ENCODE measurements at places on chromosomes 6 and 20.

DNA sequence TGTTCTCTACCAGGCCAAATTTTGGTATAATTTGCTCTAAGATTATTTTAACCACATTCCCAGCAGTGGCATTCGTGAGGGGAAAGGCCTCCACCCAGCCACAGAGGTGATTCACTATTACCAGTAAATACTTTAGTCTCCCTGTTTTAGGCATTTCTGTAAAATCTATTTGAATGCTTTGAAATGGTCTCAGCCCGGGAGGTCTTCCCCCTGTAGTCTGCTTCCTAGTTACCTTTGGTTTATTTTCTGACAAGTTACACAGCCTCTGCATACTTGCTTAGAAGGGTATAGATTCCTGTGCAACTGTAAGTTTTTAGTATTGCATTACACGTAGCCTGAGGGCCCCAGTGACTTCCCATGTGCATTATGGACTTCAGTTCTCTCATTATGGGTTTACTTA is 248.7 kb downstream of the C6orf118 start:
- no peak for DNase-seq

DNA sequence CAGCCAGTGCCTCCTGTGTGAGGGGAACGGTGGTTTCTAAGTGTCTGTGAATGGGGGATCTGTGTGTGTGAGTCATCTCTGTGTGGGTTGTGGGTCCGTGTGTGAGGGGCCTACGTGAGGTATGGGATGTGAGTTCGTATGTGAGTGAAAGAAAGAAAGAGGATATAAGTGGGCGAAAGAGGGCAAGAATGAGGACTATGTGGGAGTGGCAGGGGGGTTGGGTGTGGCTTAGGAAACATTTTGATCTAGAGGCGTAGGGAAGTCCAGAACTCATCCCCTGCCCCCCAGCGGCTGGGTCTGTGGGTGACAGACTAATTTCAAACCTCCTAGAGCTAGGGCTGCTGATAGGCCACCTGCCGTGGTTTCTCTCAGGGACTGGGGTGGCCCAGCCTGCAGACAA is 35.5 kb downstream of the DHX35 start:
- DNase-seq, result no peak

DNA sequence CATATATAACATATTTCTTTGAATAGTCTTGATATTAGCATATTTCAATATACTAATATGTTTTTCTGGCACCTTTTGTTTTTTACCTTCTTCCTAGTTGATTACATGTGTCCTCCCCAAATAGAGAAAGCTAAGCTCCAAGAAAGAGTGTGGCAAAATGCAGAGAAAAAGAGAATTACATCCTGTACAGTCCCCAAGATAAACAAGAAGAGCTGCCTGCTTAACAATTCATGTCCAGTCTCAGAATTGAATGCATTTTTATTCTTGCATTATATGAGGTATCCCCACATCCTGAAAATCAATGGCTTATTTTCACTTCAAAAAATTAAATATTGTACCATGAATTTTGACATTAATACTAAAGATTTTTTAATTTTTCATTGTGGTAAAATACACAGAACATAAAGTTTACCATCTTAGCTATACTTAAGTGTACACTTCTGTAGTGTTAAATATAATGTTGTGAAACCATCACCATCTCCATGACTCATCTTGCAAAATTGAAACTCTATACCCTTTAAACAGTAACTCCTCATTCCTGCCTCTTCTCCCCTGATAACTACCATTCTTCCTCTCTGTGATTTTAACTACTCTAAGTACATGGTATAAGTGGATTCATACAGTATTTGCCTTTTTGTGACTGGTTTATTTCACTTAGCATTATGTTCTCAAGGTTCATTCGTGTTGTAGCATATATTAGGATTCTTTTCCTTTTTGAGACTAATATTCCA is 490.3 kb downstream of the COL12A1 start:
- no peak for DNase-seq

DNA sequence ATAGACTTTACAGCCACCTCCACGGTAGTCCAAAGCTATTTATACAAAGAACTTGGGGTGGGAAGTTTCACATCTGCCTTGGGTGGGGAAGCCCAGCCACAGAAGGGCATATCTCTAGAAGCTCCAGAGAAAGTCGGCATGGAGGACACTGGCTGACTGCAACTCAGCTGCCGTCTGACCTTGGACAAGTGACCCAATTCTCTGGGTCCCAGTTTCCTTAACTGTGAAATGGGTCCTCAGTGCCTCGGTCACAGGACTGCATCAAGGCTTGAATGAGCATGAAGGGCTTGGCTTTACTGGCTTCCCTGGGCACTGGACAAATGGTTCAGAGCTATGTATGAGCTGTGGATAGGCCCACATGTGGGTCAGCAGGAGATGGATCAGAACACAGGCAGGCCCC is 58.6 kb downstream of the NOL4L start:
- no peak for DNase-seq

DNA sequence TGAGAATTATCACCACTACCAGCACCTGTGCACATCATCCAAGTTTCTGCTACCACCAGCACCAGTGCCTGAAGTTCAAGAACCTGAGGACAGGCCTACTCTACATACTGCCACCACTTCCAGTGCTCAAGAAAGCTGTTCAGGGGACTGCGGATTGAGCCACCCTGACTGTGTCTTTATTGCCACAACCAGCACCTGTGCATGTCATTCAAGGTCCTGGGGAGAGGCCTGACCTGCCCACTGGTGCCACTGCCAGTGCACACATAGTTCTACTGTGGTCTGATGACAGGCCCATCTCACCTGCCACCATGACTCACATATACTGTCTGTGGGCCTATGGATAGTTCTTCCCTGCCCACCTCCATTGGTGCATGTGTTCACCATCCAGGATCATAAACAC is 559.4 kb downstream of the COL12A1 start:
- no peak for DNase-seq

DNA sequence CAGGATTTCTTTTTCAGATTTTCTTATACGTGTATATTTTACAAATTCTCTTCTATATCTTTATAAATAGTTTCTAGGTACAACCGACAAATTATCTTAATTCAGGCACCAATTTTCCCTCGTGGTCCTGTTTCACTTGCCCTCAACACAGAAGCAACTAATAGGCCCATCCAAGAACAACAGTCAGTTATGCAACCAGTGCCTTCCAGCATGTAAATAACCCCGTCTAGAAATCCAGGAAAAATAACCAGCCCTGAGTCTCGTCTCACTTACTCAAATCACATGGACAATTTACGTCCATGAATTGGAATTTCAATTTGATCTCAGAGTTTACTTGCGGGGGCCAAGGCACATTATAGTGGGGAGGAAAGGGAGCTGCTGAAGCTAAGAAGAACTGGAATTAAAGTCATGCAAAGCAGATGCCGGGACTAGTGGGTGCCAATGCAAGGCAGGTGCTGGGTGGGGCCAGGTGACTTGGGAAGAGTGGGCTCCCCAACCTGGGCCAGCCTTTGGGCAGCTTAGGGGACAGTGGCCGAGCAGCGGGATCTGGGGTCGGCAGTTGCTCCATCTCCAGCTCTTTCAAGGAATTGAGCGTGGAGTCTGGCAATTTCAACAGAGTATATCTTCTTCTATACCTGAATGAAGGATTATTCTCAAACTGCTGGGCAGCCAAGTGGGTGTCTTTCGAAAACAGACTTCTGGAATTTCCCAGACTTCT is 121.7 kb downstream of the EDN3 start:
- DNase-seq, result no peak

GRCh38 chr6:88866856-88867255 is 96.6 kb downstream of the RNGTT start:
- no peak for DNase-seq

GRCh38 chr6:147287869-147288271 is 83.7 kb downstream of the STXBP5 start:
- no peak for DNase-seq

DNA sequence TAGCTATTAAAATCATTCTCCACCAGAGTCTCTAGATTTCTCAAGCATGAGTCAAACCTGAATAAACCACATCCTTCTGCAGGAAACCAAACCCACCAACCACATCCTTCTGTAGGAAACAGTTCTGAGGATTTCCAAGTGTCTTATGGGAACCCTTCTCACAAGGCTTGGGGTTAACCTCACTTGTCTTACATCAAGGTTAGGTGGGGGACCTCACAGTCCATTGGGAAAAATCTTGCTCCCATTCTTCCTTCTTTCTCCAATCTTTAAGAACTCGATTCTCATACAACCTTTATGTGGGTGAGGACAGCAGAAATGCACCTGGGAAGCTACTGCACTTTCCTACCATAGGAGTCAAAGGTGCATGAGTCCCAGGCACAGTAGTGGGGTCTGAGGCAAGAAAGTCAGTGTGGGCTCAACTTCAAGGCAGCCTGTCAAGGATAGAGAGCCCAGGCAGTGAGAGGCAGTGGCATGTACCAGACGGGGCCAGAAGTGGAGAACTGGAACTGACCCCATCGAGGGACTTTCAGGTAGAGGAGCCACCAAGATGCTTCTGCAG is 114.5 kb downstream of the SLC22A3 start:
- peak; percentile 21 for DNase-seq

GRCh38 chr6:33947916-33948594 is 144.3 kb upstream of the MLN start:
- no peak for DNase-seq

DNA sequence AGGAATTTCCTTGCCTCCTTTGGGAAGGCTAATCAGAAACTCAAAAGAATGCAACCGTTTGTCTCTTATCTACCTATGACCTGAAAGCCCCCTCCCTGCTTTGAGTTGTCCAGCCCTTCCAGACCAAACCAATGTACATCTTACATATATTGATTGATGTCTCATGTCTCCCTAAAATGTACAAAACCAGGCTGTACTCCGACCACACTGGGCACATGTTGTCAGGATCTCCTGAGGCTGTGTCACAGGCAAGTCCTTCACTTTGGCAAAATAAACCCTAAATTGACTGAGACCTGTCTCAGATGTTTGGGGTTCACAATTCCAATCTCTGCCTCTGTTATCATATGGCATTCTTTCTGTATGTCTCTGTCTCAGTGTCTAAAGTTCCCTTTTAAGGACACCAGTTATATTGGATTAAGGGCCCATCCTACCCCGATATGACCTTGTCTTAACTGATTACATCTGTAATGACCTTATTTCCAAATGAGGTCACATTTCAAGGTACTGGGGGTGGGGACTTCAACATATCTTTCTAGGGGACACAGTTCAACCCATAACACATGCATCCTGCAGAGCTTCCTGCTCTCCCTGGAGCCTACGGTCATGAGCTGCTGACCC is 513.5 kb upstream of the JARID2 start:
- no peak for DNase-seq

DNA sequence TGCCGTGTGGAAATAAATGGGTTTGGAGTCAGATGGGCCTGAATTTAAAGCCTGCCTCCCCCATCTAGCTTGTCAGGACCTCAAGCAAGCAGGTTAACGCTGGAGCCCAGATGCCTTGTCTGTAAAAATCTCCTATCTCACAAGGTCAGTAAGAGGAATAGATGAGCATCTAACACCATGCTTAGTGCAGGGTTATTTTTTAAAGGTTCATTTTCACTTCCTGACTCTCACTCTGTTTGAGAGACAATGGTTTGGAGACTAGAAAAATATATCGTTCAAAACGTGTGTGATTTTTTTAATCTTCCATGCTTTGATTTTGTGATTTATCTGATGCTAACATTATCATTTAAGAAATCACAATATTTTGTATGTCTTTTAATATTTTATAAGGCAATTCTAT is 114.0 kb upstream of the TAB2 start:
- DNase-seq, result no peak
